Aorta (tissue), 5 donors: ENCODE measurements at places on chromosomes 16 and 17. TPM values are rescaled to one million over a fixed set of nuclear protein-coding genes. Genes with fewer than 3 reads are reported as not detected.

GRCh38 chr17:48457080-48457836, 27.2 kb upstream of the SKAP1 start:
- H3K27me3 ChIP-seq = peaks cover 3% of the 10 kb centered on the region
- H3K4me1 ChIP-seq = no peaks in the 10 kb centered on the region
- peak; percentile 84 for DNase-seq
- no peaks in the 10 kb centered on the region for H3K36me3 ChIP-seq
- no peak overlapping the region for H3K27ac ChIP-seq

DNA sequence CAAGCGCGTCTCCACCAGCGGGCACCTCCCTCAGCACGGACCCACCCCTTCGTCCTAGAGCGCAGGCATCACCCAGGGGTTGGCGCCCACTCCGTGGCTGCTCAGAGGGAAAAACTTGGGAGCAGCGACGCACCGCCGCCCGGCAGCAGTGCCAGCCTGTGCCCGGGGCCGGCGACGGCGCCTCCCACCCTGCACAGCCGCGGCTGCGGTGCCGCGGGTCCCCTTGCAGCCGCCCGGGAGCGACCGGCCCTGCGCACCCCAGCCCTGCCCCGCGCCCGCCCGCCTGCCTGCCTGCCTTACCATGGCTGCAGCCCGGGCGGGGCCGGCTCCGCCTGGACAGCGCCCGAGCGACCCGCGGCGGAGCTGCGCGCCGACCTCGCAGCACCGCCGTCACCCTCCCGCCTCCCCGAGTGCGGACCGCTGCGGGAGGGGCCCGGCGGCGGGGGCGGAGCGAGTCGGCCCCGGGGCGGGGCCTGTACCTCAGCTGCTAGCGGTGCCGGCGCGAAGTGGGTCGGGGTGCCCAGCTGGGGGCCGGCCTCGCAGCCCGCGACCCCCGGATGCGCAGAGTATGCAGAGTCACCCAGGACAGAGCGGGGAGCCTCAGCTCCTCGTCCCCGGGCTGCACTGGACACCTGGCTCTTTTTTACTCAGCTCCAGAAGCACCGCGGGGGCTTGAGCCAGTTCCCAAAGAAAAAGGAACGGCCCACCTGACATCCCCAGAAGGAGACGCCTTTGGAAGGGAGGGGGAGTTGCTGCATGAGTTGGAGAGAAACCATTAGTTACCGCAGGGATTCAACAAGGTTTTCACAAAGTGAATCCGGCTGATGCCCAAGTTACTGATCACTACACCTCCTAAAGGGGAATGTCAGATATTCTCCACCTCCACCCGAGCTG, 17.5 kb upstream of the MTMR4 start:
- DNase-seq = peak; percentile 88
- H3K4me1 ChIP-seq = no peaks in the 10 kb centered on the region
- no peak overlapping the region for H3K27ac ChIP-seq
- no peaks in the 10 kb centered on the region for H3K27me3 ChIP-seq

DNA sequence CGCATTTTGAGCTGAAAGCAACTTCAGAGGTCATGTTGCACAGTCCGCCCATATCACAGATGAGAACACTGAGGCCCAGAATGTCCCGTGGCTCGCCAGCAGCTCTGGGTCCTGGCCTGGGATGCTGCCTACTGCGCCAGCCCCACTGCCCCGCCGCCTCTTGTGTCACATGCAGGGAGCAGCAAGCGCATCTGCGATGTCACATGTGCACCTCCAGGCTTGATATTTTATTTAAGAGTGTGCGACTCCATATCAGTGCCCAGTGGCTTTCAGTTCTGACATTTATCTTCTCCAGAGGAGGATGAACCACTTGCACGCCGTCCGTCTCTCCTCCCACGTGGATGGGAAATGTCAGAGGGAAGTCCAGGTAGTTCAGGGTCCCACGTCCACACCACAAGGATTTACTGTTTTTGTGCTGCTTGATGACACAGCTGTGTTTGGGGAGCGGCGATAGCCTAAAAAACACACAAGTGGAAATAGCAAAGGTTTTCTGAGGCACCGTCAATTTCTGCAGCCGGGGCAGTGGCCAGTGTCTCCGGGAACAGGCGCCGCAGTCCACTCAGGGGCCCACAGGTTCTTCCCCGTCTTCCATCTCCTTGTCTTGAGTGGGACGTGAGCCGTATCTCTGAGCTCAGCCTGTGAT, 7.0 kb upstream of the RBFOX3 start:
- no peaks in the 10 kb centered on the region for H3K27me3 ChIP-seq
- no peak overlapping the region for H3K4me3 ChIP-seq
- H3K4me1 ChIP-seq = no peaks in the 10 kb centered on the region
- no peak overlapping the region for H3K27ac ChIP-seq

DNA sequence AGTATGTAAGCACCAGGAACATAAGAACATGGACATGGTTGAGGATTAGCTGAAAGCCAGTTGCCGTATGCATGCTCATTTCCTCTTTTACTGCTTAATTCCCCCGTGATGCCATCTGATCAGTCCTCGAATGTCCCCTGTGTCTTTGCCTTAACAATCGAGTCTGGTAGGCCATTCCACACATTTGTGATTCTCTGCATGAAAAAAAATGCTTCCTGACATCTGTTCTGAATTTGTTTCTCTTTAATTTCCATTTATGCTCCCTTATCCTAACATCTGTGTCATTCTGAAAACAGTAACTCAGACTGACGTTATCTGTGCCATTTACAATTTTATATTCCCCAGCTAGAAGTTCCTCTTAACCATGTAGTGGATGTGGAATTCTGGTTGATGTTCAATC, 158.2 kb upstream of the TOX3 start:
- no peaks in the 10 kb centered on the region for H3K27me3 ChIP-seq
- H3K27ac ChIP-seq = no peak overlapping the region
- H3K36me3 ChIP-seq = no peaks in the 10 kb centered on the region
- no peak overlapping the region for H3K4me3 ChIP-seq
- H3K4me1 ChIP-seq = no peaks in the 10 kb centered on the region

- no peaks in the 10 kb centered on the region for H3K27me3 ChIP-seq
- no peaks in the 10 kb centered on the region for H3K36me3 ChIP-seq
- peak; percentile 92 for DNase-seq
- peak within 1 kb of the TSS; percentile 85 for H3K4me3 ChIP-seq
These were observed at the start of gene SLC12A4 for GRCh38 chr16:67968400-67969253. SLC12A4 (minus strand) TSS chr16:67968637; CDS start chr16:67968553, 84 bp downstream.

DNA sequence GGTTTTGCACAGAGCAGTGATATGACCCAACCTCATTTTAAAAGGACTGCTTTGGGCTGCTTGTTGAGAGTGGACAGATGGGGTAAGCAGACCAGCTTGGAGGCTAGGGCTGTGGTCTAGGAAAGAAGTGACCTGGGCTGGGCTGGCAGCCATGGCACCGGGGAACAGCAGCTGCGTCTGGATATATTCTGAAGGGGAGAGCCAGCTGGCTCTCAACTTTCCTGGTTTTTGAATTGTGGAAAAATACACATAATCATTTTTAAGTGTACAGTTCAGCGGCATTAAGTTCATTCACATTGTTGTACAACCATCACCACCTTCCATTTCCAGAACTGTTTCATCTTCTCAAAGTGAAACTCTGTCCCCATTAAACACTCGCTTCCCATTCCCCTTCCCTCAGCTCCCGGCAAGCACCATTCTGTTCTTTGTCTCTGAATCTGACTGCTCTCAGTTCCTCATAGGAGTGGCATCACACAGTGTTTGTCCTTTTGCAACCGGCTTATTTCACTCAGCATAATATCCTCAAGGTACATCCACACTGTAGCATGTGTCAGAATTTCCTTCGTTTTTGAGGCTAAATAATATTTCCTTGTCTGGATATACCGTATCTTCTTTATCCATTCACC, 113.2 kb downstream of the SPECC1 start:
- H3K36me3 ChIP-seq = no peaks in the 10 kb centered on the region
- no peak overlapping the region for H3K4me3 ChIP-seq
- H3K27ac ChIP-seq = peak overlapping the region; percentile 48
- H3K4me1 ChIP-seq = no peaks in the 10 kb centered on the region

DNA sequence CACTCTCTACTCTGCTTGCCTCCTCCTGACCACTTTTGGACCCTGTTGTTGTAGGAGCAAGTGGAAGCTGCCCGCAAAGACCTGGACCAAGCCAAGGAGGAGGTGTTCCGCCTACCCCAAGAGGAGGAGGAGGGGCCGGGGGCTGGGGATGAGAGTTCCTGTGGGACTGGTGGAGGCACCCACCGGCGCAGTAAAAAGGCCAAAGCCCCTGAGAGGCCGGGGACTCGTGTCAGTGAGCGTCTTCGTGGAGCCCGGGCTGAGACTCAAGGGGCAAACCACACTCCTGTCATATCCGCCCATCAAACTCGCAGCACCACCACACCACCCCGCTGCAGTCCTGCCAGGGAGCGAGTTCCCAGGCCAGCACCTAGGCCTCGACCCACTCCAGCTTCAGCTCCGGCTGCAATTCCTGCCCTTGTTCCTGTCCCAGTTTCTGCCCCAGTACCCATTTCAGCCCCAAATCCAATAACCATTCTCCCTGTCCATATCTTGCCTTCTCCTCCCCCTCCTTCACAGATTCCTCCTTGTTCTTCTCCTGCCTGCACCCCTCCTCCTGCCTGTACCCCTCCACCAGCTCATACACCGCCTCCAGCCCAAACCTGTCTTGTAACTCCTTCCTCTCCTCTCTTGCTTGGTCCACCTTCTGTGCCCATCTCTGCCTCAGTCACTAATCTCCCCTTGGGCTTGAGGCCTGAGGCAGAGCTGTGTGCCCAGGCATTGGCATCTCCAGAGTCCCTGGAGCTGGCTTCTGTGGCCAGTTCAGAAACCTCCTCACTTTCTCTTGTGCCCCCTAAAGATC, 11.0 kb upstream of the PHKG2 start:
- peaks cover 2% of the 10 kb centered on the region for H3K4me1 ChIP-seq
- peaks cover 4% of the 10 kb centered on the region for H3K36me3 ChIP-seq
- no peak overlapping the region for H3K27ac ChIP-seq
- H3K27me3 ChIP-seq = no peaks in the 10 kb centered on the region

DNA sequence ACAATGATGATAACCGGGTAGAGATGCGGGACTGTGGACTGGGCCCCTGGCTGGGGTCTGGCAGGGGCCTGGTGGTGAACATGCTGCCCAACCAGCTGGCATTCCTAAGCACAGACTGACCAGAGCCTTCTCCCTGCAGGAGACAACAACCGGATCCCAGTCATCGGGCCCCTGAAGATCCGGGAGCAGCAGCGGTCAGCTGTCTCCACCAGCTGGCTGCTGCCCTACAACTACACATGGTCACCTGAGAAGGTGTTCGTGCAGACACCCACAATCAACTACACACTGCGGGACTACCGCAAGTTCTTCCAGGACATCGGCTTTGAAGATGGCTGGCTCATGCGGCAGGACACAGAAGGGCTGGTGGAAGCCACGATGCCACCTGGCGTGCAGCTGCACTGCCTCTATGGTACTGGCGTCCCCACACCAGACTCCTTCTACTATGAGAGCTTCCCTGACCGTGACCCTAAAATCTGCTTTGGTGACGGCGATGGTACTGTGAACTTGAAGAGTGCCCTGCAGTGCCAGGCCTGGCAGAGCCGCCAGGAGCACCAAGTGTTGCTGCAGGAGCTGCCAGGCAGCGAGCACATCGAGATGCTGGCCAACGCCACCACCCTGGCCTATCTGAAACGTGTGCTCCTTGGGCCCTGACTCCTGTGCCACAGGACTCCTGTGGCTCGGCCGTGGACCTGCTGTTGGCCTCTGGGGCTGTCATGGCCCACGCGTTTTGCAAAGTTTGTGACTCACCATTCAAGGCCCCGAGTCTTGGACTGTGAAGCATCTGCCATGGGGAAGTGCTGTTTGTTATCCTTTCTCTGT, 5.1 kb upstream of the SLC7A6 start:
- no peaks in the 10 kb centered on the region for H3K27me3 ChIP-seq
- no peak overlapping the region for H3K27ac ChIP-seq
- no peak overlapping the region for H3K4me3 ChIP-seq
- H3K4me1 ChIP-seq = no peaks in the 10 kb centered on the region
- no peaks in the 10 kb centered on the region for H3K36me3 ChIP-seq

The PCGF2 gene
- 75.5 TPM for total RNA-seq

The TOM1L2 gene
- total RNA-seq = 70.4 TPM

The SNTB2 gene
- 67.1 TPM for total RNA-seq
